ENCODE measurements at places on chromosomes 7 and 10.

- no peak for DNase-seq
Measured at GRCh38 chr7:86094166-86094669, 549.5 kb upstream of the GRM3 start.

DNA sequence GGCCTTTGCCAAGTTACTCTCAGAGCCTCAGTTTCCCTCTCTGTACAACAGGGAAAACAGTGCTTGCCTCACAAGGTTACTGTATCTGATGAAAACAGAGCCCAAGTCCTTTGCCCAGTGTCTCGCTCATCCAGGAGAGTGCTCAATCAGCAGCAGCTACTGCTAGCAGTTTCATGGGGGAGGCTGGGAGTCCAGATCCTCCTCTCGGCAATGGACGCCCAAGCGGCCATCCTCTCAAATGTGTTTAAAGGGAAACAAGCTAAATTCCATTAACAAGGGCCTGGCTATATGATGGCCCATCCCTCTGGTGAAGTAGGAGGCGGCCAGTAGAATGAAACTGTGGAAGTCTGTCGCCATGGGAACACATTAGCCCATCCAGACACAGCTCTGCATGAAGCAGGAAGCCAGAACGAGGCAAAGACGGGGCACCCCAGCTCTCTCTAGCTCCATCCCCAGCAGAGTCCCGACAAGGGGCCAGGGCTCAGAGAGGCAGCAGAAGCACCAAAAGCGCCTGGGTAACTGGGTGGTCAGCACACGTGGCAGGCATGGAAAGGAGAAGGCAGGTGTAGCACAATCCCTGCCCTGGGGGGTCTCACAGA, 35.2 kb downstream of the FAM53B start:
- no peak for DNase-seq

DNA sequence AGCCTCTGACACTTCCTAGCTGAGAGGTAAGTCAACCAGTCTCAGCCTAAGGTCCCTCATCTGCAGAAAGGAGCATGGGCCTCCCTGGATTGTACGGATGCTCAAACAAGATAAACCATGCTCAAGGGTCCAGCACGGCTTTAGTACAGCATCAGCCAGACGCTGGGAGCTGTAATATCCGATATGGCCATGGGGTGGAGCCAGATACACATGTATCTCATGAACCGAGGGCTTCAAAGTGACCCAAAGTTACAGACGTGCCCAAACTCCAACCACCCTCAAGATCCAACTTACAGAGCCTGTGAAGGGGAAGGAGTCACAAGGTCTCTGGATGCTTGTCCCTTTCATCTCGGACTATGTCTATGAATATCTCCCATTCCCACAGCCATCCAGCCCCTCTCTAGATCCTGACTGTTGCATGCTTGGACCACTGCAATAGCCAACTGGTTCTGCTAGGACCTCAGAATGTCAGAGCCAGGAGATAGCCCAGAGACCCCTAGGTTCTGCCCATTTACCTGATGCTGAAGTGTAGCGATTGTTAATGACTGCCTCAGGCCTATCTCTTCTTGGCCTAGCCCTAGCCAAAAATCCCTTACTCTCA, 142.4 kb downstream of the SH3PXD2A start:
- DNase-seq: peak; percentile 83

DNA sequence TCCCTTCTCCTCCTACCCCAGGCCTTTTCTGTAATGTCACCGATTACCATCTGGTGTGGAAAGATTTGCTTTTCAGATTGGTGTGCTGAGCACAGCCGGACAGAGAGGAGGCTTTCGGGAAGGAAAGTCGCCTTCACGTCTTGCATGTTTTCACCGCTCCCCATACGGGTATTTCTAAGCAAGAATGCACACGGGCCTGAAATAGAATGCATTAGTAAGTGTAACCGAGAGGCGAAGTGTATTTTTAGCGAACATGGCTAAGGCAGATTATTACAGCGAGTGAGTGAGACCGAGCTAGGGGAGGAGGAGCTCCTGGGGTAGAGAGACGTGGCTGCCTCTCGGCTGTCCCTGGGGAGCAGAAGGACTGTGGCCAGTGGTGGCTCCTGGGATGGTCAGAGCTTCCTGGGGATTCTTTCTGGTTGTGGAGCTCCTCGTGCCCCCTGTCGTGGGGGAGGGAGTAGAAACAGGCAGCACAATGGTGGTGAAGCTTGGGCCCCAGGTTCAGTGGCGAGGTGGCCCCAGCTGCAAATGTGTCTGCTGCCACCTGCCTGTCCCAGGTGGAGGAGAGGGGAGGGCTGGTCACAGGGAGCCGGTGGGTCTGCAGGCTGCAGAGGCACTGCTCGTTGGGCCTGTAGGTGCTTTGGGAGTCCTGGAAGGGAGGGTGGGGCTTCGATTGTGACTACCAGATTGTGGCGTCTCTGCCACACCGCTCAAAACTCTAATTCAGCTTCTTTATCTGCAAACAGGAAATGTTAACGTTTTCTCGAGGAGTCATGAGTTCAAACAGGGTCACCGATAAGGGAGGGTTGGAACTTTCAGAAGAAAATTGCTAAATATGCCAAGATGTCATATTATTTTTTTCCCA, 135.8 kb downstream of the CAMK1D start:
- peak; percentile 43 for DNase-seq

DNA sequence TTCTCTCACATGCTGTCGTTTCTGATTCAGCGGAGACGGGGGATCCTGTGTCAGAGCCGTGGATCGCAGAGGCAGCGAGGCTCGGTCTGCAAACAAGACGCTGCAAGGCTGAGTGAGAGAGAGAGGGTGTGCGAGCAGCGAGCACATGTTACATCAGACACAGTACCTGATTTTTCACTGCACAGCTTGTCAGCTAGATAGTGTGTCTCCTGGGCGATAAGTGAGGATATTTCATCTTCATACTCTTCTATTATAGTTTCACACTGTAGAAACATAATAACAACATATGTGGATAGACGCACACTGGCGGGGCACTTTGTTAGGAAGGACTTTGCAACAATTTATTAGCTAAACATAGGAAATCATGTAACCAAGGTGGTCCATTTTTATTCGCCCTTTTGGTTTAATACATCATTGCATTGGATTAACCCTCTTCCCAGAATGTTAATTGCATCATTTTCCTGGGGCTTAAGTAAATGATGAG, 39.5 kb downstream of the CNPY1 start:
- DNase-seq: no peak

DNA sequence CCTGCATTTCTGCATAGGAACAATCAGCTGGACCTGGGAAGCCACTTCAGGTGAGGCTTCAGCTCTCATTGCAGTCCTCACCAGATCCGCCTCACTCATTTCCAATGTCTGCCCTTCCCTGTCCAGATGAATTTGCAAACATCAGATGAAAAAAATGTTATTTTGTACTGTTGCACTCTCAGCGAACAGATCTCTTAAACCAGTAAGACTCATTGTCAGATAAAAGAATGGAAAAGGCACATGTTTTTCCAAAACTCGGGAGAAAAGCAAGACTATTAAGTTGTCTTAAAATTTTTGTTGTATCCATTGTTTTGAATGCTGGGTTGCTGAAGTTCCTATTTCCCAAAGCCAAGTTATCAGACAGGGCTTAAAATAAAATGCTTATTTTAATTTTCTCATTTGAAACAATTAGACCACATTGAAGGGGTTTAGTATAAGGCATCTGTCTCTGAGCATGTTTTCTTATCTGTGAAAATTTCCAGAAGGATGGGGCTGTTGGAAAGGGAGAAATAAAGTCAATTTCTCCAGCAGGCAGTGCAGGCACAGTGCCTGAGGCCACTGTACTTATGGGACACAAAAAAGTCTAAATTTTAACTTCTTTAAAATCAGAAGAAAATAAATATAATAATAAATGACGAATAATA, 396.8 kb downstream of the KCNMA1 start:
- DNase-seq: no peak

DNA sequence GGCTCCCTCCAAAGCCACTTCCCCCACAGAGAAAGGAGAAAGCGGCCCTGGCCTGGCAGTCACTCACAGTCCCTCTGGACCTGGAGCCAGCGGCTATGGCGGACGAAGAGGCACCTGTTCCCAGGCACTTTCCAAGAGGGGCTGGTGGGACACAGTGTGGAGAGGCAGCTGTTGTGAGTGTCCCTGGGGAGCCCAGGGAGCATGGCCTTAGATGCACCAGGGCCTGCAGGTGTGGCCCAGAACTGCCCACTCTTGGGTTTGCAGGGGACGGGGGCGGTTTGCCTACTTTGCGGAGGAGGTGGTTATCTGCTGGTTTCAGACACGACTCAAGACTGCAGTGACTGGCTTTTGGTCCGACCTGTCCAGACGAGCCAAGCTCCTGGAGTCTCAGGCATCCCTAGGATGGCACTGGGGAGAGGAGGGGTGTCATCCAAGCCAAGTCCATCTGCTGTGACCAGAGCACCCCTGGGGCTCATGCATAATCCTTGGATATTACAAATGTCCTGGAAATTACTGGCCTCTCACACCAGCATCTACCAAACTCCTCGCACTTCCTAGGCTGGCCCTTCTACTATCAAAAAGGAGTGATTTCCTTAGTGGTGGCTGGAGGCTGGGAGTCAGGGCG, 18.4 kb downstream of the CTBP2 start:
- DNase-seq: peak; percentile 13

DNA sequence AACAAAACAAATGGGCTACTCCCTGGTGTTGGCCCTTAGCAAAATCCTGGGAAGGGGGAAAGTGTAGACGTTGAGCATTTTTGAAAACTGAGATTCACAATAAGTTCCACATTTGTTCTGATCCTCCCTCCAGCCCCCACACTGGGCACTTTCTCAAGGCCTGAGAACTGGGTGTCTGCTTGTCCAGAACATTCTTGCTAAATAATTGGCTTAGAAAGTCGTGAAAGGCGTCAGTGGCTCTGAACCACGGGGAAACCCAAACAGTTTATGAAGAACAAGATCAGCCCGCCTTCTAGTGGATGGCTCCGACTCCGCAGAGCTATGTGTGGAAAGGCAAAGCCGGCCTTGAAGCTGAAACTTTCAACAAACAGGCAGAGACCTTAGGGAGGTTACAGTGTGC, 370.1 kb downstream of the PRPF18 start:
- peak; percentile 71 for DNase-seq

- peak; percentile 49 for DNase-seq
Measured at GRCh38 chr7:149791-150636, 42.4 kb upstream of the FAM20C start.

- no peak for DNase-seq
Measured at GRCh38 chr7:3607847-3608246, 306.8 kb downstream of the SDK1 start.

DNA sequence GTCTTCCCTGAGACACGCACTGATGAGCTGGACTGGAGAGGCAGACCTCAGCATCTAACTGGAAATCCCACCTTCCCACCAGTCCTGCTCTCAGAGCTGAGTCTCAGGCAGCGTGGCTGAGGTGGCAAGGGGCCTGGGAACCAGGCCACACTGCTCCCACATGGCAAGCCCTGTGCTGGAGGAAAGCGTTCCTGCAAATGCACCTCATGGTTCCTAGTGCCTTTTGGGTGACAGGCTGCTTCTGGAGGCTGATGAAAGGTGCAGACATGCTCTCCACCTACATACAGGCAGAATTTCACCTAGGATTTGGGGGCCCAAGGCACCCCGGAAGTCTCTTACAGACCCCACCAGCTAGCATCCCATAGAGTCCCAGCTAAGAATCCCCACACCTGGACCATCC, 432.9 kb upstream of the FOXK1 start:
- DNase-seq: no peak

- DNase-seq: no peak
Measured at GRCh38 chr7:51592842-51593599, 276.4 kb upstream of the COBL start.

- DNase-seq: no peak
Measured at GRCh38 chr7:37448011-37448635, 541 bp downstream of the ELMO1 start.

GRCh38 chr10:126454045-126454751, 65.9 kb upstream of the ADAM12 start:
- no peak for DNase-seq

DNA sequence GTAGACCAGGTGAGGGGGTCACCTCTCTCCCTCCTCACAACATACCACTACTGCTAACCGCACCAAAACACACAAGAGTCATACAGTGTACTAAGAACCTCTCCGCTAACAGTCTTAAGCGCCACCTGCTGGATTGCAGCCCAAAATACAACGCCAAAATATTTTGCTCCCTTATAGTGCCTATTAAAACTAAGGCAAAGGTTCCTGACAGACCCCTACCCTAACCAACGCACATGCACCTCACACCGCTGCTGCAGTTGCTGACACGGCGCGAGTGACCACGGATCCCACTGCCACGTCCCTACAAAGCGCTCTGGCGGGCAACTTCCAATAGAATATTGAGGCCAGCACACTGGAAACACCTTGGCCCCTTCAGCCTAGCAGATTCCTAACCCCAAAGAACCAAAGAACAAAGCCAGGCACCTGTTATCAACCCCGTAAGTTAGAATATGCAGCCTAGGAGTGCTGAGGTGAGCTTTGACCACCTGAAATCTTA, 563.6 kb upstream of the SEMA3D start:
- no peak for DNase-seq

DNA sequence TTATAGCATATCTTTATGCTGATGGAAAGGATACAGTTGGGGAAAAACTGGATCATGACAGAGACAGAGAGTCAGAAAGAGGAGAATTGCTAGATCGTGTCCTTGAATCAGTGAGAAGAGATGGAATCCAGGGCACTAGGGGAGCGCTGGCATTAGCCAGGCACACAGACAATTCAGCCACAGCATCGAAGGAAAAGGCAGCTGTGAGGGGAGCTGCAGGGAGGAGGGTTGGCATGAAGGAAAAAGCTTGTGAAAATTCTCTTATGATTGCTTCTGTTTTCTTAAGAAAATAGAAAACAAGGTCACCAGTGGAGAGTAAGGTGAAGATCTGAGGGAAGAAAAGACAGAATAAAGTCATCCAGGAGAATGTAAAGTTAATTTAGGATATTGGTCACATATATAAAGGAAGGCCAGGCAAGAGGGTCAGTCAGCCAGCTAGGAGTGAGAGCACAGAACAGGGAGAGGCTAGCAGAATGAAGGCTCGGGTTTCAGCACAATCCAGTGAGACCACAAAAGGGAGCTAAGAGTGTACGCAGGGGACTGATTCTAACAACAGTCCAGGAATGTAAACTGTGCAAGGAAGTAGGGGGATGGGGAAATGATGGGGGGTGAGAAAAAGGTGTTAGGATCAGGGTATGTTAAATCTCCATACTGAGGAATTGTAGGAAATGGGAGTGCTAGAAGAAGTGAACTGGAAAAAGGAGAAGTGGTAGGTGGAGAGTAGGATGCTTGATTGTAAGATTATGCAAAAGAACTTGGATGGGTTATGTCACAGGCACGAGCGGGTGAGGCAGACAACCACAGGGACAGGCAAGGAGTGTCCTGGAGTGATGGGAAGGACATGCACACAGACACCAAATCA, 112.0 kb downstream of the RNF32 start:
- no peak for DNase-seq

- DNase-seq: peak; percentile 55
Measured at GRCh38 chr10:68156373-68157185, 47.3 kb downstream of the MYPN start.

Measured in left cardiac atrium (tissue), 4 donors.